Activated effector memory CD4-positive, alpha-beta T cell treated with Interleukin-2 at 50 U/mL for 16 hours (primary cell): ENCODE measurements at places on chromosomes 7 and 10.
A peak's percentile ranks its signal among the peaks of the same experiment; 100 is the strongest.

DNA sequence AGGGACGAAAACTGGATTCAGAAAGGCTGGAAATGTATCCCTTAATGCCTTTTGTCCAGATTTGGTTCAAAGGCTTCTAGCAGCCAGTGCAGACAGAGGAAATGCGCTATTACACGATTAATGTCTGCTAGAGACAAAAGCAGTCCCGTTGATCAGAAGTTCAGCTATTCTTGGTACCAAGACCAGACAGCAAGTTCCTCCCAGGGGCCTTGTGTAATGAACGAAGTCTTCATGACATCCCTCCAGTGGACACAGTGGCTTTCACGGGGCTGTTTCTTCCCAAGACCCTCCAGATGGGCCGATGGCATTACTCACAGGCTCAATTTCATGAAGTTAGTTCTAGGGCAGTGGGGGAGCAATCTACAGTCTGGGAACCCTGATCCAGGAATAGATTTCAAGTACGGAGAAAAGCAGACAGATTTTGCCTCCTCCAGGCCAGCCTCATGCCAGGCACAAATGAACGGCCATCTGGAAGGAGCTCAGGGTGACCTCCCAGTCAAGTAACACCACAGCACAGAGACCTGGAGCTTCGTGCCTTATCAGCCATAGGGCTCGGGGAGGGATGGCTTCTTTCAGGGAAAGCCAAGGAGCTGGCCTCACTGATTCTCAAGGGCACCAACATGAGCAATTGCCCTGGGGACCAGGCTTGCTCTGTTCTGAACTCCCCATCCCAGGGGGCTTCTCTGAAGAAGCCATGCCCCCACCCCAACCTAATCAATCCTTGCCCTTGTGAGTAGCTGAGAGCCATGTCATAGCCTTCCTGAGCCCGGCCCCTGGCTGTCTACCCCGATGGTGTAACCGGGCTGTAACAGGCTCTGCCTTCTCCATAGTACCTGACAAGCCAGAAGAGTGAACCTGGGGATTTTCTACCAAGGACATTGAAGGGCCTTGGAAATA is 101.1 kb downstream of the PRKAG2 start:
- no peak for DNase-seq

GRCh38 chr10:26697163-26697921 is at the start of gene PDSS1:
Gene PDSS1, plus strand, starts transcription at chr10:26697701. Its CDS starts 11 bp downstream, at chr10:26697712.
- DNase-seq: peak; percentile 62

DNA sequence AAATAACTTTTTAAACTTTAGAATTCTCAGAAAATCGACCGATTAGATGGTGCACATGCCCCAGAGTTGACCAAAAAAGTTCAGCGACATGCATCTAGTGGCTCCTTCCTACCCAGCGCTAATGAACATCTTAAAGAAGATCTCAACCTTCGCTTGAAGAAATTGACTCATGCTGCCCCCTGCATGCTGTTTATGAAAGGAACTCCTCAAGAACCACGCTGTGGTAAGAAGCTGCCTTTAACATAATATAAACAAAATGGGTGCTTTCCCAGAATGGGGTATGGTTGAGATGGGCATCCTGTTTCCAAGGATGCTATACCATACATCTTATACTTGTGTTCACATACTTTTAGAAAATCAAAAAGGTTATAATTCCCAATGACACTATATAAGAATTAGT is 24.6 kb downstream of the GLRX3 start:
- no peak for DNase-seq

- peak; percentile 73 for DNase-seq
Measured at GRCh38 chr10:91163269-91163868, 57.1 kb upstream of the PCGF5 start.

GRCh38 chr7:128029405-128029995 is 1.7 kb downstream of the LRRC4 start:
- DNase-seq: no peak

- DNase-seq: no peak
Measured at GRCh38 chr10:46077141-46077554, 31.1 kb upstream of the MSMB start.

DNA sequence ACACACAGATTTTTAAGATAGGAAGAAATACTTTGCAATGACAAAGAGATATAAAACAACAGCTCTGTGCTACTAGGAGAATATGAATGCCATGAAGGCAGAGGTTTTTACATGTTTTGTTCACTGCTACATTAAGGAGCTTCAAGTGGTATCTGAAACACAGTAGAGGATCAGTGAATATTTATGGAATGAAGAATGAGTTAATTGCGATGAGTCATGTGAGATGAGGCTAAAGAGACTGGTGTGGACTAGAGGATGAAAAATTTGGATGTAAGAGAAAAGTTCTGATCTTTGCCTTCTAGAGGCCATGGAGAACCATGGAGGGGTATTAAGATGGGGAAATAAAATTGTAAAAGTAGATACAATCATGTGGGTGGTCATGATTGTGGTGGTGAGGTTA is 434.2 kb downstream of the PHTF2 start:
- DNase-seq: no peak

DNA sequence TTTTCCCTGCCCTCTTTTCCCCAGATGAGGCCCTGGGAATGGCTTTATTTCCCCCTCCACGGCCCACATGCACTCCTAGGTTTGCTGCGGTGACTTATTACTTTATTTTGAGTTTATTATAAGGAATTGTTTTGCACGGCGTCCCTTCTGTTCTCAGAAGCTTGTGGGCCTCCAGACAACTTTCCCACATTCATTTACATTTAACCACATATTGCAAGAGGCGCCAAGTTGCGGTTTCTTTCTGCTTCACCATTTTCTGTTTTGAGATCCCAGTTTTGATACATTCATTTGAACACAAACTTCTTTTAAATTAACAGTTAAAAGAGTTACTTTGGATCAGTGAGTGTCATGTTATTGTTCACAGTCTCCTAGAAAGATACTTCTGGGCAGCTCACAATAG is 532.5 kb upstream of the MGMT start:
- DNase-seq: no peak

- DNase-seq: no peak
Measured at GRCh38 chr7:47885987-47886811, 62.1 kb downstream of the PKD1L1 start.

- DNase-seq: no peak
Measured at GRCh38 chr10:30467651-30468338, 33.8 kb downstream of the MAP3K8 start.

DNA sequence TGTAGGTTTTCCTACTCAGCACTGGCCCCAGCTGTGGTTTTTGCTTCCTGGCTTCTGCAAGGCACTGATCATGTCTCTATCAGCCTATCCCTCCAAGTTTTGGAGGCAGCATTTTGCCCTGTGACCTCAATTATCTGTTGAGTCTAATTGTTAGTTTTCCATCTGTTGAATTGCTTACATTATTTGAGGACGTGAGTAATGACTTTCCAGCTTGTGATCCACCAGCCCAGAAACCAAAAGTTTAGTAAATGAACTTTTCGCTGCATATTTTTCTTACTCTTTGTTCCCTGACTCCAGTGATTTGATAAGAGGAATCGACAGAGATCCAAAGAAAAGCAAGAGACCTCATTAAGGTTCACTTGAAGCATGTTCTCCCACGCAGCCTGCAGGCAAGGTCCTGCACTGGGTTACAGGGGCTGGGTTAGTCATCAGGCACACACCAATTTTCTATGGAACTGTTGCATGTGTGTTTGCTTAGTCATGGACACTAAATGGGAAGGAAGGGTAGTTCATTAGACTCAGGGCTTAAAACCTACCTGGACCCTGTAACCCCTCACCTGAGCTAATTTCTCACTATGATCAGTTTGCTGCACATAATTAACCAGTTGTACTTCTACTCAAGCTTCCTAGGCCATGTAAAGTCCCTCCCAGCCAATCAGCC is 57.2 kb downstream of the AKR1E2 start:
- DNase-seq: no peak

- no peak for DNase-seq
Measured at GRCh38 chr7:67550801-67551436, 554.3 kb downstream of the TYW1 start.

GRCh38 chr7:143884241-143884968 is 17.6 kb downstream of the TCAF1 start:
- no peak for DNase-seq

DNA sequence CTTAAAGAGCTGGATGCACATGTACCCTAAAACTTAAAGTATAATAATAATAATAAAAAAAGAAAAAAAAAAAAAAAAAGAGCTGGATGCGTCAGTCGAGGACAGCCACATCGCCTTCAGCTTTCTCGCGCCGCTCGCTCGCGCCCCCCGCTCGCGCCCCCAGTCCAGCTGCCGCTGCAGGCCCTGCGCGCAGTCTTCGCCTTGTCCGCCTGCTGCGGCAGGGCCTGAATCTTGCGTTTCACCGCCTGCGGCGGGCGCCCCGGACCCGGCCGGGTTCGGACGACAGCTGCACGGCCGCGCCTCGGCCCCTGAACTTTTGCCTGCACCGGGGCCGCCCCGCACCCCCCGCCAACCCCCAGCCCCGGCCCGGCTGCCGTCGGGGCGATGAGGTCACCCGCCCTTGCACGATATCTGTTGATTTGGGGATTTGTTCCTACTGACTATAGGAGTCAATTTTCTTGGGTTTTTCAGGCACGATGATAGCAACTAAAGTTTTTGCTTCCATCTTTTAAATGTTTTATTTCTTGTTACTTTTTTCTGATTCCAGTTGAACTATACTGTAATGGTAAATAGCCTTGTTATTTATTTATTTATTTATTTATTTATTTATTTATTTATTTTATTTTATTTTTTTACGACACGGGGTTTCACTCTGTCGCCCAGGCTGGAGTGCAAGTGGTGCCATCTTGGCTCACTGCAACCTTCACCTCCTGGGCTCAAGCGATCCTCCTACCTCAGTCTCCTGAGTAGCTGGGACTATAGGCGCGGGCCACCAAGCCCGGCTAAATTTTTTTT is 33.5 kb upstream of the CPN1 start:
- no peak for DNase-seq
